ENCODE measurements at places on chromosomes 5 and 9.
A peak's percentile ranks its signal among the peaks of the same experiment; 100 is the strongest.

GRCh38 chr5:156526081-156526925 lies 199.3 kb downstream of the SGCD start:
- DNase-seq: no peak

- no peak for DNase-seq
These were observed at the start of gene SH2D3C for GRCh38 chr9:127778280-127779135. TSS of gene SH2D3C (minus strand) at chr9:127778666. CDS start at chr9:127778627, 39 bp downstream.

- no peak for DNase-seq
These were observed 131.2 kb upstream of the ANKH start for GRCh38 chr5:15002791-15003190.

GRCh38 chr5:152070591-152070990 lies 145.9 kb upstream of the GLRA1 start:
- no peak for DNase-seq

GRCh38 chr5:94544031-94544650 lies 74.3 kb downstream of the KIAA0825 start:
- no peak for DNase-seq

GRCh38 chr9:19114680-19115270 lies 12.1 kb upstream of the HAUS6 start:
- peak; percentile 7 for DNase-seq

DNA sequence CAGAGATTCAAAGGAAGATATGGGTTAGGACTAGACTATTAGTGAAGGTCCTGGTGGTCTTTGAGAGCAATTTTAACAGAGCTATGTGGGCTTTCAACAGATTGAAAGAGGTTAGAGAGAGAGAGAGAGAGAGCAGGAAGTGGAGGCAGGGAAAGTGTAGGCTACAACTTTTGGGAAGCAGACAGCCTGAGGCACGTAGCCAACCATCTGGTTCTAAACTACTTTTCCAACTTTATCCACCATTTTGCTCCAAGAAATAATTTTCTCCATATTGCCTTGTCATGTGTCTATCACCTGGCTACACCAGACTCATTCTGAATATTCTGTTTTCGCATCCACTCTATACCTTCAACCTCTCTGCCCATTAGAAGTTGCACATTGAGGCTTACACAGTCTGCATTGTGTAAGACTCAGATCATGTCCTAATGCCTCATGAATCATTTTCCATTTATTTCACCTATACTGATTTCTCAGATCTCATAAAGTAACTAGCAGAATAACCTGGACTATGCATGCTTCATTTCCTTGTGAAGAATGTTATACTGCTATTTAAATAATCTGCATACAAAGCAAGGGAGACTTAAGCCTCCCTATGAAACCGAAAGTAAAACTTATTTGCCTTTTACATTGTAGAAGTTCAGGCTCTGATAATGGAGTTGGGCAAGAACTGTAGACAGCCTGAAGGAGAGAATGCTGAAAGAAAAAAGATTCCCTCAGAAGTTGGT lies 235.6 kb downstream of the ELAVL2 start:
- DNase-seq: peak; percentile 13

GRCh38 chr9:126319671-126320070 lies 7.0 kb upstream of the MVB12B start:
- DNase-seq: no peak

- no peak for DNase-seq
These were observed 215.5 kb upstream of the TNC start for GRCh38 chr9:115333277-115334070.

- no peak for DNase-seq
These were observed 19.8 kb downstream of the TNFSF15 start for GRCh38 chr9:114785866-114786650.

GRCh38 chr9:27963836-27964235 lies 390.6 kb upstream of the C9orf72 start:
- no peak for DNase-seq

DNA sequence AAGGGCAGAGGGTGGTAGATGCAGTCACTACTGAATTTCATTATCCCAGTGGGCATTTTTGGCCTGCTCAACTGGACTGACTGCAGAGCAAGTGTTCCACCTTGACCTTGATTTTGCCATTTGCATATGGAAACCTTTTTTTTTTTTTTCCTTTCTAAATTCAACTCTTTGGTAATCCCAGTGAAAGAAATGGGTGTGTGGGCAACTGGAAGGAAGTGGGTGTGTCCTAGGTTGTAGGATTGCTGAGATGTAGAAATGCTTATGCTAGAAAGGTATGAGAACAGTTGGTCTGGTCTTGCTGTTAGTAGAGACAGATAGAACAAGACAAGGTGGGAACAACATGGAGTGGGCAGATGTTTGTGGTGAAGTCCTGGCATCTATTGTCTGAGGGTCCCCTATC lies 7.8 kb upstream of the IL12B start:
- DNase-seq: no peak

GRCh38 chr5:81288021-81288433 lies 13.4 kb upstream of the ZCCHC9 start:
- DNase-seq: no peak

GRCh38 chr9:35852876-35853865 lies 17.0 kb downstream of the OR13J1 start:
- DNase-seq: no peak

- DNase-seq: no peak
These were observed 4.9 kb upstream of the SCAMP1 start for GRCh38 chr5:78355561-78355960.

DNA sequence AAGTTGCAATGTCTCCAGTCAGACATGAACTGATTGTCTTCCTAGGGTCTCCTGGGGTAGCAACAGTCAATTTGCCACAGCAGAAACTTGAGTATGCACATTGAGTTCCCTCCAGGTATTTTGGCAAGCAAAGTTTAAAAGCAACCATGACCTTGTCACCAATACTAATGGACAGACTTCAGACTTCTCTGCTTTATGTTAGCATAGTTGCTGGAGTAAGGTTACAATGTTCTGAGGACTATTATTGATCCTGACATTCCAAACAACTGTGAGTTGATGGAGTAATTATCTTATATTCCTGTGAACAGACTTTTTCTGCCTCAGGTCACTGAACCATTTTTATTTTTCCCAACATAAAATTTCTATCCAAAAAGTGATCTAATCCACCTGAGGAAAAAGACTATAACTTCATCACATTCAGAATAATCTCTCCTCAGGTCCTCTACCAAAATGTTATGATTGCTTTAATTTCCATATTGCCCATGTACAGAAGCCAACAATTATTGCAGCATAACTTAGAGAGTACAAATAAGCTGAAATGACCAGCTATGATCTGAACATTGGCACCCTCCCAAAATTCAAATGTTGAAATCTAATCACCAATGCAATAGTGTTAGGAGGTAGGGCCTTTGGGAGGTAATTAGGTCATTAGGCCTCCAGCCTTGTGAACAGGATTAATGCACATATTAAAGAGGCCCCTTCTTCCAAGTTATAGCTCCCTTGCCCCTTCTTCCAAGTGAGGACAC lies 228.3 kb downstream of the PDE4D start:
- DNase-seq: no peak

DNA sequence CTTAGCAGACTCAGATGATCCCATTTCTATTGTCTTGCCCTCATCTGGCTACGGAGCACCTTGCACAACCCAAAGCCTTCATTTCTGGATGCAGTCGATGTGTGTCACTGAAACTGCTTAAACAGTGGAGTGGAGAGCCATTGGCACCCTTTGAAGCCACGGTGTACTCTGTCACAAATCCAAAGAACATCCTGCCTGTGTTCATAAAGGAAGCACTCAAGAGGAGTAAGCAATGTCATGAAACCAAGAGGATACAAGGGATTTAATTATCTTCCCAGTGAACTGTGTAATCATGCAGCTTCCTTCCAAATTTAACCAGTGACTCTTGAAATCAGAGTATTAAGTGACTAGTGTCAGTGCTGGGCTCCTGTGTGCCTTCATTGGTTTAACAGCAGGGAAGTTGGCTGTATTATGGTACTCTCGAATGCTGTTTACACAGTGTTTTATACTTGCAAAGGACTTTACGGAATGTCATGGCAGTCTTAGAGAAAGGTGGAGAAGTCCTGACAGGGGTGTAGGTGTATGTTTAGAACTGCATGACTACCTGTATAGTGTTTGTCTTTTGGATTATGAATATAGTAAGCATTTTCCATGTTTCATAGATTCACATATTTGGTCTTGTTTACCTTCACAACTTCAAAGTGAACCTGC lies 41.9 kb downstream of the CD180 start:
- DNase-seq: no peak

- DNase-seq: peak; percentile 18
These were observed 60.3 kb upstream of the EPB41L4A start for GRCh38 chr5:112479418-112479817.

DNA sequence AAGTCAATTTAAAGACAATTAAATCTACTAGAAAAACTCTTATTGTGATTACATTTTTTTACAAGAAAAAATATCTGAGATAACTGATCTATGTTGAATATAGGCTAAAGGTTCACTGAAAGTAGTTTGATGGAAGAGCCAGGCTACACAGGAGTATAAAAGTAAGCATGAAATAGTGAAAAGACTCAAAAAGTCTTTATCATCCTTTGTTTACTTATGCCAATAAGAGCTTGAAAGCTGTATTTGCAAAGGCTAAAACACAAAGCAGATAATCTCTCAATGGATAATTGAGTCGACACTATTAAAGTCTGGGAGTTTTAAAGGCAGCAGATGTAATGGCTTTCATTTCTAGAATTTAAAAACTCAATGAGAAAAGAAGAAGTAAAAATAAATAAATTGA lies 42.0 kb downstream of the SSBP2 start:
- DNase-seq: no peak

DNA sequence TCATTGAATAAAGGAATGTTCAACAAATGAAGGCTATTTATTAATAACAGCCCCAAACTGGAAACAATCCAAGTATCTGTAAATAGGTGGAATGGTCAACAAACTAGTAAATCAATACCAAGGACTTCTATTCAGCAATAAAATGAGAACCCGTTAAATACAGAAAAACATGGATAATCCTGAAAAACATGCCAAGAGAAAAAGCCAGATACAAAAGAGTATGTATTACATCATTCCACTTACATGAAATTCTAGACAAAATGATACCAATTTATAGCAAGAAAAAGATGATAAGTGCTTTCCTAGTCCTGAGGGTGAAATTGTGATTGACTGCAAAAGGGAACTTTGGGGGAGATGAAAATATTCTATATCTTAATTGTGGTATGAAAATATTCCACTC lies 3.1 kb downstream of the PJA2 start:
- no peak for DNase-seq

- peak; percentile 70 for DNase-seq
These were observed 186.6 kb upstream of the PANK3 start for GRCh38 chr5:168765551-168766425.

DNA sequence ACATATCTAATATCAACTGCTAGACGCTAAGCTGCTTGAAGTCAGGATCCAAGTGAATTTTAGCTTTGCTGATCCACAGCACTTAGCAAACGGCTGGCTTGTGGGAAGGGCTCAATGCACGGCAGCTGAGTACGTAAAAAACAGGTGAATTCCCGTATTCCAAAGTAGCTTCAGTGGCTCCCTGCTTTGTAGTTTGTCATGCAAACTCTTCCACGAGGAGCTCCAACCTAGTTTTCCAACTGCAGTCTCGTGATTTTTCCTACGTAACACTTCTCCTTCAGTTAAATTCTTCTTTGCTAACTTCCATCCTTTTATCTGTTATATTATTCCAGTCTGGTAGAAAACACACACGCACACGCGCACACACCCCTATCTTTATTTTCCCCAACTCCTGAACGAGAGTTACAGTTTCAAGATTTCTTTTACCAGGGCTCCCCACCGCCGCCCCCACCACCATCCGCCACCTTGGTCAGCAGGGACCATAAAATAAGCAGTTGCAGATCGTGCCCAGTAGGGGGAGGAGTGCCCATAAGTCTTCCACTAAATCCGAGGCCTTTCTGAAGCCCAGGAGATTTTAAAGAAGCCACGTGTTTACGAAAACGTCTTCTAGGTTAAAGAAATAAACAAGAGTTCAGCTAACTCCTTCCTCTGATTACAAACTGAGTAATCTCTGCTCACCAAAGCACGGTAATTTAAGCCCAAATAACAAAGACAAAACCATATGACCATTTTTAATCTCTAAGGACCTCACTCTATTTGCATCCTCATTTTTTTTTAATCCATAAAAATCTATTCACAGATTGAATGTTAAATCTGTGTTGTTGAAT lies 34.8 kb upstream of the TRIO start:
- peak; percentile 72 for DNase-seq

- no peak for DNase-seq
These were observed 28.5 kb downstream of the GSN start for GRCh38 chr9:121296213-121297127.

DNA sequence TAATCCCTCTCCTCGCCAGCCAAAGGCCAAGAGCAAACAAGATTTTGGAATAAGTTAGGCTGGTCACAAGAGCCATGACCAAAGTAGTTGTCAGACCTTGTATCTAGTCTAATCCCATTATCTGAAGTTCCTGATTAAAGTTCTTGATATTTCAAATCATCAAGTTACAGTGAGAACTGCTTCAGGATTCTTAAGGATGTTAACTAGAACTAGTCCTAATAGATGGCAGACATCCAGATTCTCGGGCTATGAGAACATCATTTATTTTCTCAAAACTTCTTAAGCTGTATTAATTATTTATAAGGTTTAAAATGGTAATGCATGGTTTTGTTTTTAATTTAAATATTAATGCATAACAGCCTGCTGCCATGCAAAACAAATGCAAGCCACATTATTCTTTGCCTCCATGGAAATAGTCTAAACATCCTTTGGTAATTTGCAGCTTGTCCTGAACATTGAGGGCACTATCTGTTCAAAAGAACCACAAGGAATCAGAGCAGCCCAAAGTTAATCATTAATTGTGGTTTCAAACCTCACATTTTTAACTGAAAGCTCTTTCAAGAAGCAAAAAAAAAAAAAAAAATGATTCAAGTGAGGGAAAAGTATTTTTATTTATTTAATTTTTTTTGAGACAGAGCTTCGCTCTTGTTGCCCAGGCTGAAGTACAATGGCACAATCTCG lies 95.1 kb downstream of the TTC39B start:
- peak; percentile 6 for DNase-seq

GRCh38 chr5:131264451-131265099 lies 722 bp downstream of the CDC42SE2 start:
- no peak for DNase-seq

Measured in AG08395 (cell line).